Kidney (tissue), 22 donors: ENCODE measurements at places on chromosomes 4 and X. TPM values are rescaled to one million over a fixed set of nuclear protein-coding genes. Genes with fewer than 3 reads are reported as not detected.

The ALB gene
- polyA plus RNA-seq, result 172 TPM

The RHOXF1 gene
- polyA plus RNA-seq, result 0.97 TPM

The ARHGEF6 gene
- 4.1 TPM for polyA plus RNA-seq

DNA sequence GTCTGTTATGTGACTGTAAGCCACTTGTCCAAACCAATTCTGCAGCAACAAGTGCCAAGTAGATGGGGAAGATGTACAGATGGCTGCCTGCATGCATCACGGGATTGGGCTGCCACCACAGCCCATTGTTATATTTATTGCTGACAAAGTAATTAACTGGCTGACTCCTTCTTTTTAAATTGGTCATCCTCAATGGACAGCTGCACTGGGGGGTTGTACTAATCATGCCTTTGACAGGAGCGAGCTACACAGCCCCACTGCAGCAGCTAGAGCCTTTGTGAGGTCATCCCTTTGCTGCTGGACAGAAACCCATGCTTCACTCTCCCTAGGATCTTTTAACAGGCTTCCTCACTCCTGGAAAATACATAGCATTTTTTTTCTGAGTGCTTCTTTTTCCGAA, 146.7 kb upstream of the CXXC4 start:
- DNase-seq, result no peak

GRCh38 chr4:74327762-74328161, 19.5 kb downstream of the EPGN start:
- DNase-seq, result no peak

GRCh38 chr4:154916068-154916467, 135.0 kb downstream of the RBM46 start:
- no peak for DNase-seq

DNA sequence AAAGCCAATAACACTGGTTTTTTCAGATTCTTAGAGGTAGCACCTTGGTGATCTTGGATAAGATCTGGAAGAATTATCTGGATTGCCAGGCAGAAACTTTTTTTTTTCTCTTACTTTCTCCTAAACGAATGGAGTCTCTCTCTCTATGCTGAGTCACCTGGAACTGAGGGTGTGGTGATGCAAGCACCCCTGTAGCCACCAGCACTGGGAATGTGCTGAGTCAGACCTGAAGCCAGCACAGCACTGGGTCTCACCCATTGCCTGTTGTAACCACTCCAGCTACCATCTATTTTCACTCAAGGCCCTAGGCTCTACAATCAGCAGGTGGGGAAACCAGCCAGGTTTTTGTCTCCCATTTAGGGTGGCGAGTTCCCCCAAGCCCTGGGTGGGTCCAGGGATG, 923.8 kb downstream of the RAPGEF2 start:
- no peak for DNase-seq

DNA sequence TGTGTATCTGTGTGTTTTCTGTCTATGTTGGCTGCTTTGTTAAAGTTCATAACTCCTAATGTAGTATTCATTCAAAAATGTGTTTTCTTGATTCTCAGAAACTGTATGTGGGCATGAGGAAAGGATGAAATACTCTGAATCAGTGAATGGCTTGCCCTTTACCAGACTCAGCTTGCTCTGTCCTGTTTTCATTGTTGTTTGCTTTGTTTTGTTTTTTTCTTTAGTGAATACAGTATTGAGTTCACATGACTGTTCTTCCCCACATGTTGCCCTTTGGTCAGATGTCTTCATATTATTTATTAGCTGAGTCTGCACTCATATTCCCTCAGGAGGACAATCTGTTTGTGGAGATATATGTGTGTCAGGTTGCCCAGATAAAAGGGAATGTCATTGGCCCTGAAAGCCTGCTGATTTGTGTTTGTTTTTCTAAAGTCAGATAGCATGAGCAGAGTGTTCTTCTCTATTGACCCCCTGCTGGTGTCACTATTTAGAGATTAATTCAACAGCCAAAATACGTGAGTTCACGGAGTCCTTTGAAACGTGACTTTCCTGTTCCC, 1184.4 kb downstream of the RPA4 start:
- peak; percentile 58 for DNase-seq

- DNase-seq, result no peak
These were observed 155.2 kb upstream of the GK2 start for GRCh38 chr4:79563219-79563618.

- peak; percentile 25 for DNase-seq
These were observed 1293.4 kb downstream of the ARAP2 start for GRCh38 chr4:34950926-34951325.

- no peak for DNase-seq
These were observed 52.3 kb downstream of the MEPE start for GRCh38 chr4:87884976-87885549.

- DNase-seq, result no peak
These were observed 1.0 kb downstream of the SLC10A6 start for GRCh38 chr4:86848136-86848535.

DNA sequence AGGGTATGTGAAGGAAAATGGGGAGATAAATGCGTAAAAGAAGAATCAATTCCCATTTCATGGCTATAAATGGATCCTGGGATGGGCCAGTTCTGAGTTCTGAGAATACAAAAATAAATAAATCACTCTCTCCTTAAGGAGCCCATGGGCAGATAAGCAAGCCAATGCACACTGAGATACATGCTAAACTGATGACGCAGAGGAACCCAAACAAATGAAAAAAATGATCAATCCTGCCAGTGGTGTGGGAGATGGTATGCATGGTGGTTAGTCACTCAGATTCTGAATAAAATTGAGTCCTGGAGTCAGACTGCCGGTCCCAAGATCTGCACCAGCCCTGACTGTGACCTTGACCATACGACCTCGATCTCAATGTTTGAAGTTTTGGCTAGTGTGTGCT, 59.7 kb downstream of the NEIL3 start:
- DNase-seq, result no peak

DNA sequence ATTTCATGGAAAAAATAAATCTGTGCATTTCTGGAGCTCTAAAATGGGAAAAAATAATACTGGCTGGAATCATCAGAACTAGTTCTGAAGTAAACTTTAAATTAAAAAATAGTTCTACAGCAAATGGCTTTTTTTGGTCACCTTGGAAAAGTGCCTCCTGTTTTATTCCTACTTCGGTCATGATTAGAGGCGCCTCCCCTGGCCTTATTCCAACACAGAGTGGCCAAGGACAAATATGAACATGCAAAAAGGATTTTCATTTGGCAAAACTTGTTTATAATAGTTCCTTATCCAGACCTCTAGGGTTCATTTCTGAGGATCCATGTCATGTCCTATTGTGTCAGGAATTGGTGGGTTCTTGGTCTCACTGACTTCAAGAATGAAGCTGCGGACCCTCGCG, 11.1 kb upstream of the KLF8 start:
- no peak for DNase-seq

- DNase-seq, result peak; percentile 91
These were observed at the start of gene LRBA for GRCh38 chr4:151014521-151015458. Gene LRBA, minus strand, starts transcription at chr4:151015284. Its CDS starts 642 bp downstream, at chr4:151014642.

DNA sequence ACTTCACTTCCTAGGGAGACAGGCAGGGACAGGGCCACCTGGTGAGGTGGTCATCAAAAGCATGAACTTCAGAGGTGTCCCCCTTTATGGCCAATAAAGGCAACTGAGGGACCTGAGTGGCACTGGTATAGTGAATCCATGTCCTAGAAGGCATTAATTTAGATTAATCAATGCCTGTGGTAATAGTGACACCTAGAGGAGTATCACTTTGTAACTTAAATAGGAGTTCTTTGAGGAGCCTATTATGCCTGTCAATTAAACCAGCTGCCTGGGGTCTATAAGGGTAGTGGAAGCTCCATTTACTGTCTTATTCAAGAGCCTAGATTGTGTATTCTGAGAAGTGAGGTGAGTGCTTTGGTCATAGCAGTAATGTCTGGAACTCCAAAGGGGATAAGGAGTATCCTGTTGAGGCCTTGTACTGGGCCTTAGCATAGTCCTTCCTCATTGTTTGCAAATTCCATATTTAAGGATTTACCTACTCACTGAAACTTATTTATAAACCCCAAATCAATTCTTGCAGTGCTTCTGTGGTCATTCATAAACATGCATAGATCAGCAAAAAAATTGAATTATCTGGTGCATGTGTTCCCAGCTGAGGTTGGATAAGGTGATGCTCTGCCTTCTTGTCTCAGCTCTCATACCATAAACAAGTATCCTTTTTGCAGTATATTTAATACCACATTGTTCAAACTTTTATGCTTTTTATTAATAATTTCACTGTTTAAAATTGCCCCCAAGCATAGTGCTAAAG, 213.8 kb upstream of the RADX start:
- no peak for DNase-seq

- no peak for DNase-seq
These were observed 68.7 kb downstream of the VSIG4 start for GRCh38 chrX:65971151-65971550.

DNA sequence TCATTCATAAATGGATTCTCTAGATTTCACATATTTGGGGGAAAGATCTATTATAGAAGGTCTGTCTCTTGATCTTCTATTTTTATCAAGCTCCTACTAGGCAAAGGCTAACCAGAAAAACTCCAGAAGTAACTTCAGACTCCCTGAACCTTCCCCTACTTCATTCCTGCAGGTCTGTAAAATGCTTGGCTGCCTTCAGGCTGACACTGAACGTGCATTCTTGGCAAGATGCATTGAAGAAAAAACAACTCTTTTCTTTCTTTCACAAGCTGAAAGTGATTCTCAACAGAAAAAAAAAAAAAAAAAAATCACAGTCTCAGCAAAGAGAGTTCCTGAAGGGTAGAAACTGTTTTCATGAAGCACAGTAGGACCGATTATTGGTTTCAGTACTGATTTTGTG, 12.7 kb downstream of the OPHN1 start:
- DNase-seq, result no peak

DNA sequence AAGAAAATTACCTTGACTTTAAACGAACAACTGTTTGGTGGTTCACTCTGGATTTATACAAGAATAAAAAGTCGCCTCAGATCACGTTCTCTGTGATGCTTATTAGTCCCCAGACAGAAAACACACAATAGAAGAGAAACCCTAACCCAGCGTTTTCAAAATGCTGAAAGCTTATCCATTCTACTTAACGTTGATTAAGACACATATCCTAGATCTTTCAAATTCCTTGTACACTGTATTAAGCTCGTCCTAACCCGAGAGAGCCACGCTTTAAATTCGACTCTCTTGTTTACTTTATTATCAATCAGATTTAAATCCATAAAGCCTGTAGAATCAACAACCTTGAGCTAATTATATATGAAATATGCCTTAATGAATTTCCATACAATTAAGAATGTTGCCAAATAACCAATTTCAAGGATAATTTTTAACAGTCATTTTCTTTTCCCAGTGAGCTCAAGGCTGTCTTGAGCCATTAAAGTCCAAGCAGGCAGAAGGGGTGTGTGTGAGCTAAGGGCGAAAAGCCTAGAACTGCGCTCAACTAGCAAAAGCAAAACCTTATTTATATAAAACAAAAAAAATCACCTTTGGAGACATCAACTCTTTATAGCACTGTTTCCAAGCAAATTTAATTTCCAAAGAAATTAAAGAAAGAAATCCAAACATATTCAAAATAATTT, 981 bp upstream of the PITX2 start:
- DNase-seq, result no peak

DNA sequence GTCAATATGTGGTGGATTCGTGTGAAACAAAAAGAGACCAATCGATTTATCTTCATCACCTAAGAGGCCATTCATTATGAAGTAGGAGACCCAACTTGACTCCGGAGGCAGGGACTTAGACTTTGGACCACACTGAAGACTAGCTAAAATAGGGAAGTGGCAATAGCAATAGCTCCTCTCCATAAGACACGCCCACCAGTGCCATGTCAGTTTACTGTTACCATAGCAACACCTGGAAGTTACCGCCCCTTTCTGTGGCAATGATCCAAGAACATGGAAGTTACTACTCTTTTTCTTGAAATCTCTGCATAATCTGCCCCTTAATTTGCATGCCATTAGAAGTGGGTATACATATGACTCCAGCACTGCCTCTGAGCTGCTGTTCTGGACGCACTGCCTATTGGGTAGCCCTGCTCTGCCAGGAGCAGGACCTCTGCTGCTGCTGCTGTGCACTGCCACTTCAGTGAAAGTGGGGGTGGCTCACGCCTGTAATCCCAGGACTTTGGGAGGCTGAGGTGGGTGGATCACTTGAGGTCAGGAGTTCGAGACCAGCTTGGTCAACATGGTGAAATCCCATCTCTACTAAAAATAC, 163.2 kb downstream of the PRKX start:
- DNase-seq, result no peak

- DNase-seq, result no peak
These were observed 148.3 kb upstream of the TLL1 start for GRCh38 chr4:165724786-165725185.
